NCI-H2171 (cell line): ENCODE measurements at places on chromosomes 6 and 20.

- DNase-seq = no peak
These were observed 10.3 kb downstream of the FOXQ1 start for GRCh38 chr6:1322156-1322555.

- DNase-seq = no peak
These were observed 1.3 kb downstream of the PLCG1 start for GRCh38 chr20:41138475-41139226.

- DNase-seq = no peak
These were observed 33.4 kb downstream of the KCNS1 start for GRCh38 chr20:45067558-45067957.

DNA sequence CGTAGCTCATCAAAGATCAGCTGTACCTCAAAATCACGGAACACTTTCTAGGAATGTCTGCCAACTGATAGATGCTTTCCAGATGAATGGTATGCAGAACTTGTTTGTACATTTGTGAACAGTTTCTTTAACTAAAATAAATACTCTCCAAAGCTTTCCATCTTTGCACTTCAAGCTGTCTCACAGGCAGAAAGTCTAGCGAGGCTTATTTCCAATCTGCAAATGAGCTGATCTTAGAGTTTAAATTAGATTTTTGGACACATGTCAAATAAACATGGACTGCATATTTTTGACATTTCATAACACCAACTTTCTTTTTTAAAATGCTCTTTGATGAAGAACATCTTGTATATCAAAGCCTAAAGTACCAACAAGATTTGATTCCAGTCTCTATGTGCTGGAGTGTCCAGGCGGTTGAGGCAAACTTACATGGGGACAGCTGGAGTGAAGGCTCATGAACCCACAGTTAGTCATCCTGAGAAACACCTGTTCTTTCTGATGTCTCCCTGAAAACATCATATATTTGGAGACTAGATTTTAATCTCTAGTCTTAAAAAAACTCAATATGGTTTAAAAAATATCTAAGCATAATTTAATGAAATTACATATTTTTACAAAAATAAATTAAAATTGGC is 268.6 kb upstream of the AGPAT4 start:
- DNase-seq = no peak

- no peak for DNase-seq
These were observed 104.1 kb downstream of the PSMB1 start for GRCh38 chr6:170448751-170449630.

GRCh38 chr6:36712816-36713215 is 15.2 kb downstream of the RAB44 start:
- no peak for DNase-seq

- DNase-seq = no peak
These were observed 251.1 kb upstream of the TBX18 start for GRCh38 chr6:85015396-85015990.

DNA sequence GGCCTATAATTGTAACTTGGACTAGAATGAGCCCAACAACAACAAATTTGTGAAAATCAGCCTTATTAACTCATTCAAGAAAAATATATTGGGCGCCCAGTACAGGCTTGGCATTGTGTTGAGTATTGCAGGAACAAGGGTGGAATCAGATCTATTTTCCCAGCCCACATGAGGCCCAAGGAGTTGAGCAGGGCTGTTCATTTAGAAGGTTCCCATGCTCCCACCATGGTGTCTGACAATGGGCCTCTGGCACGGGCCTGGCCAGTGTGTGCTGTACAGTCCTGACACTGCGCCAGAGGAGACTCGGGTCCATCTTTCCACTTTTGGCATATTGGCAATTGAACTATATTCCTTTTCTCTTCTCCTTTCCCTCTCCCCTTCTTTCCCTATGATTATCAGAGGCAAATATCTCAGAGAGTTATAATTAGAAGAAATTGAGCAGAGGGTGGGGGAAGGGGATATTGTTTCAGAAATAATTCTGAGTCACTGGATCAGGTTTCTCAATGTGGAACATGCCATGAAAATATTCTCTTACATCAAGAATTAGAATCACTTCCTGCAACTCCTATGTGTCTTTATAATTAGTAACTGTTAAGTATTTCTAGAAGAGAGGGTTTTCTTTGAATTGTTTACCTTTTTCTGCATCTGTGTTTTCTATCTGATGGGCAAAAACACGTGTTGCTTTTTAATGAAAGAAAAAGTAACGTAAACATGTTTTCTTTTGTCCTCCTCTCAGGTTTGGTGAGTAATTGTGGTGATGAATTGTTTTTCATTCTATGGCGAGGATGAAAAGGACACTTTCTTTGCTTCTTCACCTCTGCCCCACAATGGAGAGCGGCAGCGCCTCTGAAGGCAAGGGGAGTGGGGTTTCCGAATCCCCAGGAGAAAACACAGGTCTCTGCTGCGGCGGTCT is 209.4 kb downstream of the FOXA2 start:
- no peak for DNase-seq

DNA sequence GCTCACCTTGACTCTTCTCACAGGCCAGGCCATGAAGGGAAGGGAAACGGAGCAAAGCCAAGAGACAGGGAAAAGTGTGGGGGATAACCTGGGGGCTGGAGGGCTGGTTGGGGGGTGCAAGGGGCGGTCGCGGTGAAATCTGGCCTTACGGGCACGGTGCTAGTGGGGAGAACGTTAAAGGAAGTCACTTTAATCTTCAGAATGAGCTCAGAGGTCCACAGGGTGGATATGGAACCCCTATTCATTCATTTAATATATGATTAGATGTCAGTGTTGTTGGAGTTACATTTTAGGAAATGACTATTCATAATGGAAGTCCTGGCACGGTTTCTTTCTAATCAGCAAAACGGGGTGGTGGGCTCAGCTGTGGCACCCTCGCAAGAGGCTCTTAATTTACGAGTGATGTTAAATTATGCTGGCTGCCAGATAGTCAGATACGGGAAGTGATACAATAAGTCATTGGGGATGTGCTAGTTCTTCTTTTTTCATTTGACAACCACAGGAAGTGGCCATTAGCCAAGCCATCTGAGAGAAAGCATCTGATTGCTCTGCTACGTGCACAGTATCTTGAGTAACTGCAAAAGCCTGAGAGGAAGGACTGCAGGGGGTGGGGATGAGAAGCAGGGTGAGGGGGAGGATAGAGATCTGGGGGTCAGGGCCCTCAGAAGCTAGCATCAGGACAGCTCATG is 253.0 kb downstream of the QKI start:
- DNase-seq = no peak

DNA sequence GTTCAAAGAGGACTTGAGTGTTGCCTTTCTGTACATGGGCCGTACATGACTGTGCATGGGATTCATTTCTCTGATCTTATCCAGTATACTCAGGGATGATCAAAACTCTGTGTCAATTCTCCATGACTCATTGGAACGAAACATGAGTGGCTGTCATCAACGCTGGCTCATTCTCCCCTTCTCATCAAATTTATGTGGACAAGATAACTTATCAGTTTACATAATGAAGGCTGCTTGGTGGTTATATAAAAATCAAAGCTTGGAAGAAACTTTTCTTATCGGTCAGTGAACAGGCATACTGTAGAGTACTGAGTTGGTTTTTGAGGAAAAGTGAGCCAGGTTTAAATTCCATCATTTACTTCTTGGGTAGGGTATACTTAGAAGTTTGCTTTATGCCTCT is 24.9 kb downstream of the CRISP1 start:
- DNase-seq = no peak

DNA sequence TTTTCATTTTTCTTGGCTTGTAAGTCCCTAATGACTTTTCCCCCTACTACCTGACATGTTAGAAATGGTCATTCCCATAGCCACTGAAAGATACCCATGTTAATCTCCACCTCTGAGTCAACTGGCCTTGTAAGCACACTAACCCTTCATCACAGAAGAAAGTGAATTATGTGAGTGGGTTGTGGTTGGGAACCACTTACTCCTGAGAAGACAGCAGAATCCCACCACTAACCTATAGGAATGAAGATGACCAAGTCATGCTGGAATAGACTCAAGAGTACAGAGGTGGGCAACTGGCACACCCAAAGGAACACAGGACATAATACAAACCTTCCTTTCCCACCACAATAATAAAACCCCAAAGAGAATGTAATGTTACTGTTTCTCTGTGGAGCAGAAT is 30.1 kb downstream of the RAMACL start:
- no peak for DNase-seq

DNA sequence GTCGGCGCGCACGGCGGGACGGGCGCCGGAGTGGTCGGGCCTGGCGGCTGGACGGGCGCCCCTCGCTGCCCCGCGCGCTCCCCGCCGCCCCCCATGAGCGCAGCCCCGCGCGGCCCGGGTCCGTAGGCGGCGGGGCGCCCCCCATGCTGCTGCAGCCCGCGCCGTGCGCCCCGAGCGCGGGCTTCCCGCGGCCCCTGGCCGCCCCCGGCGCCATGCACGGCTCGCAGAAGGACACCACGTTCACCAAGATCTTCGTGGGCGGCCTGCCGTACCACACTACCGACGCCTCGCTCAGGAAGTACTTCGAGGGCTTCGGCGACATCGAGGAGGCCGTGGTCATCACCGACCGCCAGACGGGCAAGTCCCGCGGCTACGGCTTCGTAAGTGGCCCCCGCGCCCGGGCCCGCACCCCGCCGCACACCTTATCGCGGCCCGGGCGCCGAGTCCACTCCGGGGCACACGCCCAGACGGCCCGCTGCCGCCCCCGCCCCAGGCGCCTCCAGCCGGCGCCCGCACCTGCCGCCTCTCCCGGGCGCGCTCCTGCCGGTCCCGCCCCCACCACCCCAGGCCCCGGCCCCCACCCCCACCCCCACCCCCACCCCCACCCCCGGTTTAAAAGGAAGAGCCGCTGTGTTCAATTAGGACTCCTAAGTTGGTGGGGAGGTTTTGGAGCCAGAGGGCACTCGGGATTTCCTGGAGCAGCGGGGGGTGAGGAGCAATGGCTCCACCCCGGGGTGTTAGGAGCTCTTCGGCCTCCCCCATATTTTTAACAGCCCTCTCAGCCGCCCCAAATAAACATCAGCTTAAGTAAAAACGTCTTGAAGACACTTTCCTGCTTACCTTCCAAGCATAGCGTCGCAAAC is 474 bp downstream of the RBM38 start:
- no peak for DNase-seq

GRCh38 chr6:105202486-105202885 is 22.7 kb upstream of the POPDC3 start:
- DNase-seq = no peak

DNA sequence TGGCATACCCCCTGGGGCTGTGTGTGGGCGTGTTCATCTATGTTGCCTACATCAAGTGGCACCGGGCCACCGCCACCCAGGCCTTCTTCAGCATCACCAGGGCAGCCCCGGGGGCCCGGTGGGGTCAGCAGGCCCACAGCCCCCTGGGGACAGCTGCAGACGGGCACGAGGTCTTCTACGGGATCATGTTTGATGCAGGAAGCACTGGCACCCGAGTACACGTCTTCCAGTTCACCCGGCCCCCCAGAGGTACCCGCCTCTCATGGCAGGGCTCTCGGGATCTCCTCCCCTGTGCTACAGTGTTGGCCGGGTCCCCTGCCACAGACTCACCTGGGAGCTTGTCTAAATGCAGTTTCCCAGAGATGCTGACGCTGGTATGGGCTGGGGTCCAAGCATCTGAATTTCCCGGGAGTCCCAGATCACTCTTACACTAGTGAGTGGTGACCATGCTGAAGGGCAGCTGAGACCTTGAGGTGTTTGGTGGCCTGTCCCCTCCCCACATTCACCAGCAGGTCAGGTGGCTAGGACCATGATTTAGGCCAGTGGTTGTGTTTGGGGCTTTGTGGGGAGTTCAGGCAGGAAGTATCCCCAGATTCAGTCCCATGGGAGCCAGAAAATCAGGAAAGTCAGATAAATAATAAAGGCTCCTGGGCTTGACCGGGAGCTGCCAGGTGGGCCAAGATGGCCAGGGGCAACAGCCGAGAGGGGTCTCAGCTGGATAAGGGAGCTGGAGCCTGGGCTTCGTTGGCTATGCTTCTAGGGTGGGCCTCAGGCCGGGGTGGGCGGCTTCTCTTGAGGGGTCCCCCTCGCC is 11.8 kb downstream of the ENTPD6 start:
- DNase-seq = no peak

- DNase-seq = peak; percentile 20
These were observed 642.1 kb downstream of the EPHA7 start for GRCh38 chr6:92777146-92777740.

- no peak for DNase-seq
These were observed 15.0 kb downstream of the CALHM6 start for GRCh38 chr6:116476002-116476678.

DNA sequence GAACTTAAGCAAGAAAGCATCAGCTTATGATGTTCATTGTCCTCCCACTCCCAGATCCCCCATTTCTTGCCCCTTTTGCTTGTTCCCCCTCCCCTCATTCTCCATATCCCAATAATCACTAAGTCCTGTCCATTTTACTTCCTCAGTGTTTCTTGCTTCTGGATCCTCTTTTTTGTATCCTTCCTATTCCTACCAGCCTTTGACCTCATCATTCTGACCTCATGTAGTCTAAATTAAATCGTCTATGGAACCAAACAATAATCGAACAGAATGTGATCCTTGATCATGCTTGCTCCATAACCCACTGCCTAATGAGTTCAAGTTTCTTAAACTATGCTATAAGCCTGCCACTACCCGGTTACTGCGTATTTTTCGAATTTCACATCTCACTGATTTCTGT is 5.4 kb upstream of the RSPH3 start:
- no peak for DNase-seq

DNA sequence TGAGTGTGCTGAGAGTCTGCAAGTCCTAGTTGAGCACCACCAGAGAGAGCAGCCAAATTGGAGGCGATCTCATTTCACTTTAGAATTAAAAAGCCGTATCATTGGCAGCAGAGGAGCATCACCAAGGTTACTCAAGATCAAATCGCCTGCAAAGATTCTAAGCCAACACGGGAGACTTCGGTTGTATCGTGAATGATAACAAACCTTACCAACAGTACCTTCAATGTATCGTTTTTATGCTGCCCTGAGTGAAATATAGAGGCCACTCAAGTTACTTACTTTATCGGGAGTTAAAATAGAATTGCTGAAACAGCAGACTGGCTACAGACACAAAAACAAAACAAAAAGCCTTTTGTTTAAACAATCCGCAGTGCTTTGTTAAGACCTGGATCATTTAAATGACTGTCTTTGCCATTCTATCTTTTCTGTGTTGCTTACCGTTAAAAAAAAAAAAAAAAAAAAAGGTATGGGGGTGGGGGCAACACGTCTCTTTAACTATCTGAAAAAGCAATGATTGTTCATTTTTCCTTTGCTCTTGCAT is 14.2 kb downstream of the NHSL1 start:
- DNase-seq = no peak

DNA sequence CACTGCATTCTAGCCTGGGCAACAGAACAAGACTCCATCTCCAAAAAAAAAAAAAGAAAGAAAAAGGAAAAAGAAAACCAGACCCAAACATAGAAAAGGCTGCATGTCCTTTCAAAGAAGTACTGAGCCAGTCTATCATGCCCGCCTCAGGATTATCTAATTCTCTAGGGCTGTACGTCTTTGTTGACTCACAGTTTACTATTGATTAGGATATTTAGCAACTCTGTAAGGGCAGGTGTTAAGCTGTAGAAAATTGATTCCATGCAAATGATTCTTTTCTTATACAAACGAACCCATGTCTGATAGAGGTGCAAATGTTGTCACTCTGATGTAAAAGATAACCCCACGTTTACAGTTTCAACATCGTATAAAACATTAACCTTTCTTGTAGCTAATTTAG is 209.0 kb downstream of the TTLL2 start:
- no peak for DNase-seq

GRCh38 chr6:21739241-21739640 is 145.7 kb downstream of the SOX4 start:
- DNase-seq = no peak
